Foreskin keratinocyte (primary cell): ENCODE measurements at places on chromosomes 11 and 22. TPM values are rescaled to one million over a fixed set of nuclear protein-coding genes. Genes with fewer than 3 reads are reported as not detected.

The ADSL gene
- 90.6 and 97.4 TPM in 2 replicates for total RNA-seq

The TPBGL gene
- not detected in 2 replicates for total RNA-seq

The SOX6 gene
- total RNA-seq, result 6.6 and 6.9 TPM in 2 replicates

The UBQLNL gene
- 0.10 TPM in 1 of 2 replicates, not detected in the other for total RNA-seq
